RPMI7951 (cell line): ENCODE measurements at places on chromosomes 12 and 14. TPM values are rescaled to one million over a fixed set of nuclear protein-coding genes. Genes with fewer than 3 reads are reported as not detected.

Gene AQP6
- total RNA-seq = 0.10 TPM in 1 of 2 replicates, not detected in the other

Gene ACRBP
- 0.48 TPM in 1 of 2 replicates, not detected in the other for total RNA-seq

Gene CLEC4A
- 0.48 TPM in 1 of 2 replicates, not detected in the other for total RNA-seq

Gene CCDC184
- 0.20 and 0.24 TPM in 2 replicates for total RNA-seq

Gene PAH
- not detected in 2 replicates for total RNA-seq

Gene CDCA3
- 171 and 198 TPM in 2 replicates for total RNA-seq

Gene RASAL1
- not detected in 2 replicates for total RNA-seq

Gene FZD10
- not detected in 2 replicates for total RNA-seq

Gene CACNA1C
- total RNA-seq = 0.98 and 1.6 TPM in 2 replicates

Gene SERPINA1
- 0.12 and 0.78 TPM in 2 replicates for total RNA-seq

Gene COCH
- total RNA-seq = 0.12 TPM in 1 of 2 replicates, not detected in the other

Gene KRT78
- 0.20 and 0.36 TPM in 2 replicates for total RNA-seq

Gene SLC39A5
- 0.36 TPM in 1 of 2 replicates, not detected in the other for total RNA-seq

Gene MMP19
- 4.2 and 4.4 TPM in 2 replicates for total RNA-seq

Gene APOF
- not detected in 2 replicates for total RNA-seq

Gene C3AR1
- total RNA-seq = 0.39 and 1.2 TPM in 2 replicates

Gene GLIPR1L2
- total RNA-seq = 0.20 and 0.36 TPM in 2 replicates

Gene MCRS1
- 70.5 and 73.7 TPM in 2 replicates for total RNA-seq

Gene EVL
- 2.2 and 2.9 TPM in 2 replicates for total RNA-seq

Gene FAM181A
- total RNA-seq = not detected in 2 replicates

Gene NOVA1
- not detected in 2 replicates for total RNA-seq

Gene TAMALIN
- 0.20 and 0.24 TPM in 2 replicates for total RNA-seq
